CD14-positive monocyte (primary cell): ENCODE measurements at places on chromosomes 7 and 10. TPM values are rescaled to one million over a fixed set of nuclear protein-coding genes. Genes with fewer than 3 reads are reported as not detected.

DNA sequence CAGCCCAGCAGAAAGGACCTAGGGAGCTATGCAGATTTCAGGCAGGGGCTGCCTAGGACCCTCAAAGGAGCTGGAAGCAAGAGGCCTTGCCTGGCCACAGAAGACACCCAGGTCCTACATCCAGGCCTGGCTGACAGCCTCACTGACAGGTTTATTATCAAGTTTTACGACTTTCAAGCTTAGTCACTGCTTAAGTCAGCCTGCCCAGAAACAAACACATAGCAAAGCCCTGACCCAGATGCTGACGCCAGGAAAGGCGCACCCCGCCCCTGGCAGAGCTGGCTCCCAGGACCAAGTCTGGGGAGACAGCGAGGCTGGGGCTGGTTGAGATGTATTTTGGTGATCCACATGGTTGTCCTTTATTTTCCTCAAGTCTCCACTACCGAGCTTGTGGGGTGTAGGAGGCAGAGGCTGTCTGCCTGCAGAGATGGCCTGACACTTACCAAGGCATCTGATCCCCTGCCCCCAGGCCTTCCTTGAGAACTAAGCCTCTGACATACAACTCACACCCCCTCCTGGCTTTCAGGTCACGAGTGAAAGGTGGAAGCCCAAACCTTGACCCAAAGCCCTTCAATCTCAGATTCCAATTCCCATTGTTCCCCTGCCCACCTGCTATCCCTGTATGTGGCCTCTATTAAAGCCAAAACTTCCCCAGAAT lies 80.7 kb upstream of the EMX2 start:
- DNase-seq: no peak

DNA sequence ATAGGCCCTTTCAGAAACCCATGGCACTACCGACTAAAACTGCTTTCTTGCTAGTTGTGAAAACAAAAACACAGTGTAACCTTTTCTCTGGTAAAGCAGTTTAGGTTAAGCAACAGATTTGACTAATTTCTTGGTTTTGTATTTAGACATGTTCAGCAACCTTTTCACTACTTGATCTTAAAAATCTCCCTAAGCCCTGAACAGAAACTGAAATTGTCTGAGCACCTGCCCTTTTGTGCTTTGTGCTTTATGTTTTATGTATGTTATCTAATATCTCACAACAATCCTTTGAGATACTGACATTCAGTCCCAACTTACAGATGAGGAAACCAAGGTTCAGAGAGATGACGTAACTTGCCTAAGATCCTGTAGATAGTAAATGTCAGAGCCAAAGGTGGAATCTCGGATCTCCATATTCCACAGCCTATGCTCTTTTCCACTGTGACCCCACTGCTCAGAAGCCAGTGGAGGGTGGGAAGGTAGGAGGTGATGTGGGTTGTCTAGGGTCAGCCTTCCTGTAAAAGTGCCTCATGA lies 146.6 kb downstream of the LCOR start:
- DNase-seq: no peak

- no peak for DNase-seq
Measured at GRCh38 chr7:30816645-30817370, 45.6 kb downstream of the MINDY4 start.

GRCh38 chr10:78937800-78938694 lies 130.7 kb upstream of the ZMIZ1 start:
- no peak for DNase-seq

GRCh38 chr10:88901984-88902789 lies 22.1 kb downstream of the STAMBPL1 start:
- no peak for DNase-seq

- no peak for DNase-seq
Measured at GRCh38 chr7:133330085-133330484, 77.2 kb downstream of the EXOC4 start.

- DNase-seq: peak; percentile 96
Measured at GRCh38 chr7:112080441-112080840, 125.8 kb downstream of the DOCK4 start.

GRCh38 chr10:6091630-6092029 lies 2.8 kb downstream of the RBM17 start:
- no peak for DNase-seq

GRCh38 chr7:153413540-153414287 lies 638.5 kb upstream of the DPP6 start:
- DNase-seq: no peak

GRCh38 chr10:30724296-30724695 lies 94.7 kb upstream of the LYZL2 start:
- no peak for DNase-seq

- DNase-seq: no peak
Measured at GRCh38 chr7:4838626-4839334, 23.1 kb downstream of the PAPOLB start.

DNA sequence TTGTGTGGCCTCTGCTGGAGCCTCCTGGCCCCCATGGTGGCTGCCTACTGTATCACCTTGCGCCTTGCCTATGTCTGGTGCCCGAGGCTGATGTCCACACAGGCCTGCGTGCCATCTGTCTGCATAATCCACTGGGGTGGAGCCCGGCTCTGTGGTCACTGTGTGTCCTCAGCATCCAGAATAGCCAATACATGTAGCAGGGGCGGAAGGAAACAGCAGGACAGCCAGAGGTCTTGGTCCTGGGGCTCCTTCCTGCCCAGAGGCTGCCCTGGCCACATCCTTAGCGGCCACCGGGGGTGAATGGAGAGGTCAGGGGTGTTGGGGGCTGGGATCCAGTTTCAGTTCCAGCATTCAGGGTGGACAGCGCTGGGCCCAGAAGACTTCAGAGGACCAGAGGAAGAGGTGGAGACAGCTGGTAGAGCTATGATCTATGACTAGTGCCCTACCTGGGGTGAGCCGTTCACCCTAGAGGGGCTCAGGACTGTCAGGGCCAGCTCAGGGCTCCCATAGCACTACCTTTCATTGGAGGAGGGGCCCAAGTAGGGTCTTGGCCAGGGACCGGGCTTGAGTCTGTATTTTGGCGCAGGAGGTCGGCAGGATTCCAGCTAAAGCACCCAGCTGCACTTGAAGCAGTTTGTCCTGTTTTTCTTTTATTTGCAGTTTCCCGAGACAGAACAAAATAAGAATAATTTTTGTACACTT lies 15.9 kb downstream of the YKT6 start:
- DNase-seq: no peak

CALHM3 gene
- polyA plus RNA-seq: 0.04 and 0.08 TPM in 2 replicates

KIN gene
- polyA plus RNA-seq: 3.0 TPM

KAZALD1 gene
- polyA plus RNA-seq: 0.53 TPM

AKR1C8 gene
- not detected in 2 replicates for polyA plus RNA-seq

GNGT1 gene
- not detected in 2 replicates for polyA plus RNA-seq

PRLHR gene
- not detected in 2 replicates for polyA plus RNA-seq

OPALIN gene
- polyA plus RNA-seq: not detected

NEUROD6 gene
- not detected for polyA plus RNA-seq
